ENCODE measurements at places on chromosomes 3 and 15. TPM values are rescaled to one million over a fixed set of nuclear protein-coding genes. Genes with fewer than 3 reads are reported as not detected.

GRCh38 chr15:53000409-53000808 lies 210.3 kb upstream of the ONECUT1 start:
- DNase-seq, result no peak
- no peak overlapping the region for H3K4me3 ChIP-seq
- no peaks in the 10 kb centered on the region for H3K27me3 ChIP-seq
- H3K36me3 ChIP-seq, result no peaks in the 10 kb centered on the region
- no peaks in the 10 kb centered on the region for H3K4me1 ChIP-seq

ISG20 gene
- total RNA-seq, result 15.7 TPM

- H3K4me3 ChIP-seq, result no peak overlapping the region
- no peak overlapping the region for H3K27ac ChIP-seq
- no peaks in the 10 kb centered on the region for H3K27me3 ChIP-seq
- H3K36me3 ChIP-seq, result no peaks in the 10 kb centered on the region
- no peak for DNase-seq
Measured at GRCh38 chr15:59457103-59457502, 19.1 kb downstream of the FAM81A start.

DNA sequence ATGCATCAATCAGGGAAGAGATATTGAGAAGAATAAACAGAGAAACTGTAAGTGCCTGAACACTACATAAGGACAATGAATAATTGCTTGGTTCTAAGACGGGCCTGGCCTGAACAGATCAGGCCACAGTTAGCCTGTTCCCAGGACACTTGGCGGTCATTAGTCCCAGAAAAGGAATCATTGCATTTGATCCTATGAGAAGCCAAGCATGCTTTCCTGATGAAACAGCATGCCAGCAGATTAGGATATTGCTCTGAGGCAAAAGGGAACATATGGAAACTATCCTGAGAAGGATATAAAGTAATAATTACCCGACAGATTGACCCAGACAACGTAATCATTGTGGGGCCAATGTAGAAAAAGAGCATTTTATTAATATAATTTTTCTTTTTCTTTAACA lies 51.9 kb downstream of the STRIT1 start:
- H3K27me3 ChIP-seq, result no peaks in the 10 kb centered on the region
- DNase-seq, result no peak
- H3K4me1 ChIP-seq, result no peaks in the 10 kb centered on the region
- no peak overlapping the region for H3K4me3 ChIP-seq
- no peak overlapping the region for H3K27ac ChIP-seq
- no peaks in the 10 kb centered on the region for H3K36me3 ChIP-seq

SH3GL3 gene
- 3.9 TPM for total RNA-seq
